ENCODE measurements at places on chromosomes 2 and 18. TPM values are rescaled to one million over a fixed set of nuclear protein-coding genes. Genes with fewer than 3 reads are reported as not detected.

The TUBA3E gene
- not detected for total RNA-seq

The VWC2L gene
- total RNA-seq, result not detected

The GALNT3 gene
- total RNA-seq, result 96.6 TPM

The SERPINB11 gene
- total RNA-seq, result not detected

The THUMPD2 gene
- 6.2 TPM for total RNA-seq

The ABCG8 gene
- total RNA-seq, result 2.6 TPM

The SH3RF3 gene
- 11.5 TPM for total RNA-seq

The GAD1 gene
- total RNA-seq, result not detected

The DES gene
- 3,602 TPM for total RNA-seq

The COL4A3 gene
- 16.0 TPM for total RNA-seq

The FBXO41 gene
- 8.5 TPM for total RNA-seq

The RAX gene
- total RNA-seq, result not detected

The SCN1A gene
- not detected for total RNA-seq

The THSD7B gene
- 0.75 TPM for total RNA-seq

The GPC1 gene
- total RNA-seq, result 65.7 TPM

The POMC gene
- total RNA-seq, result 6.8 TPM

The UGT1A4 gene
- total RNA-seq, result 5.2 TPM

The KCNS3 gene
- total RNA-seq, result 6.5 TPM

Measured in mucosa of gallbladder (tissue), 1 donor.